Brain (organoid and tissue), 16 donors: ENCODE measurements at places on chromosomes 4 and X. TPM values are rescaled to one million over a fixed set of nuclear protein-coding genes. Genes with fewer than 3 reads are reported as not detected.

The ARX gene
- 1.6 TPM for polyA plus RNA-seq

The C4orf36 gene
- polyA plus RNA-seq = 1.0 TPM

The VEGFC gene
- 2.0 TPM for polyA plus RNA-seq

The RASSF6 gene
- 18.4 TPM for polyA plus RNA-seq

The ADH1A gene
- polyA plus RNA-seq = not detected

The TEC gene
- 0.29 TPM for polyA plus RNA-seq

The SLC35A2 gene
- 22.4 TPM for polyA plus RNA-seq

The NXF2B gene
- not detected for polyA plus RNA-seq

The USP38 gene
- 3.4 TPM for polyA plus RNA-seq

The PASD1 gene
- polyA plus RNA-seq = not detected

The LDOC1 gene
- polyA plus RNA-seq = 199 TPM

The SULT1B1 gene
- polyA plus RNA-seq = 0.27 TPM

The RHOH gene
- not detected for polyA plus RNA-seq

The NUP54 gene
- 10.9 TPM for polyA plus RNA-seq

The TMEM31 gene
- polyA plus RNA-seq = 1.2 TPM

The DDX53 gene
- polyA plus RNA-seq = not detected

The H2BW1 gene
- not detected for polyA plus RNA-seq

The CTAG1A gene
- polyA plus RNA-seq = not detected

The BRS3 gene
- not detected for polyA plus RNA-seq
